T-cell (primary cell): ENCODE measurements at places on chromosomes 5 and 9. TPM values are rescaled to one million over a fixed set of nuclear protein-coding genes. Genes with fewer than 3 reads are reported as not detected.
A peak's percentile ranks its signal among the peaks of the same experiment; 100 is the strongest.

- DNase-seq = no peak
- no peak overlapping the region for H3K27ac ChIP-seq
- H3K4me1 ChIP-seq = peaks cover 17% of the 10 kb centered on the region
- no peaks in the 10 kb centered on the region for H3K27me3 ChIP-seq
Observed at GRCh38 chr9:121268851-121269641, 1.1 kb downstream of the GSN start.

DNA sequence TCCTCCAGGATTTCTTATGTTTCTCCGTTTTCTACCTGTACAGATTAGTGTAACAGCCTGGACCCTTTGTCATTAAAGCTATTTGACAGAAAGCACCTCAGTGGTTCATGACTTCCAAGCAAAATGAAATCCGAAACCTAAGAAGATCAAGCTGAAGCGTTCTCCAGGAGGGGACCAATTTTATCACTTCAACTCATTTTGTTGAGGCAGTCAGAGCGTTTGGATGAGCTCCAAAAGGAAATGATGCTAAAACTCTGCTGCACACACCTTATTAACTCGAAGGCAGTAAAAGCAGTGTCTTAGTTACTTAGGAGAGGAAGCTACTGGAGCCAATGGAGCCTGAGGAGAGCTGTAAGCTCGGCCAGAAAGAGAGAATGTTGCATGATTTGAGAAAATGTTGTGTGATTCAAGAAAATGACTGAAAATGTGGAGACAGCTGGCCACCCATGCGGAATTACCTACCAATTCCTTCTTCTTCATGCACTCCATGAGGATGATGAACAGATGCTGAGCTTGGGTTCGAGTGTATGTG is 346.7 kb upstream of the KLF9 start:
- H3K27me3 ChIP-seq = no peaks in the 10 kb centered on the region
- no peaks in the 10 kb centered on the region for H3K36me3 ChIP-seq
- no peak overlapping the region for H3K27ac ChIP-seq
- no peaks in the 10 kb centered on the region for H3K4me1 ChIP-seq

DNA sequence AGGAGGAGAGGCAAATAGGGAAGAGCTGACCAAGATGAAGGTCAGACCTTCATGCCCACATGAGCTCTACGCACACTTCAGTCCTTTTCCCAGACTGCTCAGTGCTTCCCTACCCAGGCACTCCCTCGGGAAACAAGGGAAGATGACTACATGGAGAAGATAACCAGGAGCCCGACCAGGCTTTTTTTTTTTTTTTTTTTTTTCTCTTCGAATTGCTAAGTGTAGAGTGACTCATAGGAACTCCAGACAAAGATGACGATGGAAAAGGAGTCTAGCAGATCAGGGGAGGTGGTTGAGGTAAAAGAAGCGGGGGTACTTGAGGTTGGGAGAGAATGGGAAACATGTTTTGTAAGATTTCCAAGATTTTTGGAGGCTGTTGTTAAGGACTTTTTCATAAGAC is 526.1 kb downstream of the BNC2 start:
- H3K36me3 ChIP-seq = no peaks in the 10 kb centered on the region
- H3K4me3 ChIP-seq = no peak overlapping the region
- H3K27me3 ChIP-seq = no peaks in the 10 kb centered on the region
- H3K4me1 ChIP-seq = no peaks in the 10 kb centered on the region
- no peak overlapping the region for H3K27ac ChIP-seq
- no peak for DNase-seq

GRCh38 chr5:52787600-52788504 is at the start of the genes ITGA1 and PELO:
ITGA1 (plus strand) TSS chr5:52787916; CDS start chr5:52788354, 438 bp downstream.
PELO (plus strand) TSS chr5:52787916; CDS start chr5:52800395, 12,479 bp downstream.
- no peak for DNase-seq
- H3K4me3 ChIP-seq = peak within 1 kb of the TSS; percentile 74
- no peaks in the 10 kb centered on the region for H3K27me3 ChIP-seq
- peak within 1 kb of the TSS; percentile 46 for H3K27ac ChIP-seq

DNA sequence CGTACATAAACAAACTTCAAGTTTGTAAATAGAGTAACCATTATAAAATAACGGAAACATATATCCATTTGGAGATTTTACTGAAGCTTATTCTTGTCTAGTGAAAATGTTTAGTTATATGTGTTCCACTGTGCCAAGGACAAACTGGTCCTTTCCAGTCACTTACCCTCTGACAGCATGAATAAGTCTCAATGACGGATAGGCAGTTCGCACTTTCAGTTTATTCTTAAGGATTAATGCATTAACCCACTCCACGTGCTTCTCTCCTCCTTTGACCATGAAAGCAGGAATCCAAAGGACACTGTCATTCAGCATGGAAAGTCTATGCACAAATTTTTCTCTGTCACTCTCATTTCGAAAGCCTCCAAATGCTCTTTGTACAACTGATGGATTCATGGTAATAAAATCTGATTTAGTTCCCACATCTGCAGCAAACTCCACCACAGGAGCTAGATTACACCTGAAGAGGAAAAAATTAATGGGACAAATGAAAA is 47.1 kb downstream of the ST8SIA4 start:
- DNase-seq = no peak
- H3K4me3 ChIP-seq = no peak overlapping the region
- no peak overlapping the region for H3K27ac ChIP-seq
- peaks cover 10% of the 10 kb centered on the region for H3K36me3 ChIP-seq

DNA sequence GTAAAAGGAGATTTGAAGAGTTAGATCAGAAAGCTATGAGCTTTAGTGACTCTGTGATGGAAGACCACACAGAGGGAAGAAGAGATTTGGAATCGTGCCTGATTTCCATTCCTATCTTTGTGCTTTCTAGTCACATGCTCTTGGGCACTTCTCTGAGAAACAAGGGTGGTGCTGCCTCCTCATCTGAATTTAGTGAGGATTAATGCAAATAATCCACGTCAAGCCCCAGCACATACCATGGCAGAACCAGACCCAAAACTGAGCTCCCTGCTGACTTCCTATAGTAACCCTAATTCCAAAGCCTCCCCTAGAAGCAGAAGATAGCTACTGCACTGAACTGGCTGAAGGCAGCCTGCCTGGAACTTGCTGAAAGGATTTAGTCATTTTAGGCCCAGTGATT is 17.7 kb downstream of the SLC45A2 start:
- H3K27ac ChIP-seq = no peak overlapping the region
- H3K4me1 ChIP-seq = no peaks in the 10 kb centered on the region
- no peak overlapping the region for H3K4me3 ChIP-seq
- DNase-seq = no peak
- H3K36me3 ChIP-seq = no peaks in the 10 kb centered on the region

- no peak overlapping the region for H3K4me3 ChIP-seq
- no peaks in the 10 kb centered on the region for H3K4me1 ChIP-seq
- DNase-seq = no peak
- no peak overlapping the region for H3K27ac ChIP-seq
- no peaks in the 10 kb centered on the region for H3K27me3 ChIP-seq
- H3K36me3 ChIP-seq = no peaks in the 10 kb centered on the region
Observed at GRCh38 chr5:33228149-33228548, 212.6 kb upstream of the TARS1 start.

DNA sequence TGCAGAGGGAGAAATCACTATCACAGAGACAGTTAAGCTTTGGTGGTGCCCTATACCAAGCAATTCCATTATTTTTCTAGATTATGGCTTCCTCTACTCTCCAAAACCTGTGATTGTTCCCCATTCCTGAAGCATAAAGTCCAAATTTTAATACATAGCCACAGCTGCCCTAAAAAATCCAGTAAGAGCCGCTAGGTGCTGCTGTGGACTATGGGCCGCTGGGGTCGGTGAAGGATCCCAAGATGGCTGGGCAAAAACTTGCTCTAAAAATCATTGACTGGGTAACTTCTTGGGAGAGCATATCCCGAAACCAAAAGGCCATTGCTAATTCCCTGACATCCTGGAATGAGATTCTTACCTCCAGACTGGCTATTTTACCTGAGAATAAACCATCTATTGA is 245.3 kb downstream of the NFIB start:
- no peaks in the 10 kb centered on the region for H3K36me3 ChIP-seq
- DNase-seq = no peak
- no peaks in the 10 kb centered on the region for H3K4me1 ChIP-seq
- no peaks in the 10 kb centered on the region for H3K27me3 ChIP-seq

DNA sequence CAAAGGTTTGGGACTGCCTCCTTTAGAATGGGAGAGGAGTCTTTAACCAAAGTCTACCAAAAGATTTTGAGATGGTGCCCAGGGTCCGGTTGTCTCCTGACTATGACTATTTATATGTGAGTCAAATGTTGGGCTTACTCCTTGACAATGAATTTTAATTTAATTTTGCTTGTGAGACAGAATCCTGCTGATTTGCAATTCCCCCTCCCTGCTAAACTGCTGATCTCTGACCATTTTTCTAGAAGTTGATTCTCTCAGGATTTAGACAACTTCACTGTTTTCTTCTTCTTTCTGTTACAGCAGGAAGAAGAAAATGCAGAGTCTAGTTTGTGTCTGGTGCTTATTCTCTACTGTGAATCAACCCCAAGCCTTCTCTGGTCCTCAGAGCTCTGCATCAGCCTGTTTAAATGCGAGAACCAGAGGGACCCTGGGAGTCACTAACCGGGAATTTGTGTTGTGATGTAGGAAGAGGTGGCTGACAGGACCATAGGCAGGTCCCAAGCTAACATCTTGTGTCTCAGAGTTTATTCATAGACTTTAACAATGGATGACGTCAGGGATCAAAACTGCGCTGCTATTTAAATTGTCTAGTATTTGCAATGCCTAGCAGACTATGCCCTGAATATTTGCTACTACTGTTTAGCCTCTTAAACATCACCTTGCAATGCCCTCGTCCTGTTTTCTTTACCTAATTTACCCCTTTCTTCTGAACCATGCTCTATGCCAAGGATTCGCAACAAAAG is 124.0 kb upstream of the TAF11L2 start:
- no peak for DNase-seq
- no peaks in the 10 kb centered on the region for H3K36me3 ChIP-seq
- no peaks in the 10 kb centered on the region for H3K4me1 ChIP-seq
- no peaks in the 10 kb centered on the region for H3K27me3 ChIP-seq
- H3K27ac ChIP-seq = no peak overlapping the region
- no peak overlapping the region for H3K4me3 ChIP-seq

- no peaks in the 10 kb centered on the region for H3K27me3 ChIP-seq
- H3K4me3 ChIP-seq = no peak overlapping the region
- no peak for DNase-seq
- H3K27ac ChIP-seq = no peak overlapping the region
Observed at GRCh38 chr5:109721741-109722140, 32.0 kb downstream of the MAN2A1 start.

- no peak overlapping the region for H3K4me3 ChIP-seq
- H3K36me3 ChIP-seq = no peaks in the 10 kb centered on the region
- H3K27ac ChIP-seq = no peak overlapping the region
- no peaks in the 10 kb centered on the region for H3K4me1 ChIP-seq
- DNase-seq = no peak
- H3K27me3 ChIP-seq = no peaks in the 10 kb centered on the region
Observed at GRCh38 chr5:108320231-108320630, 61.7 kb downstream of the FBXL17 start.

- H3K36me3 ChIP-seq = no peaks in the 10 kb centered on the region
- no peak overlapping the region for H3K27ac ChIP-seq
Observed at GRCh38 chr5:178108966-178109365, 4.4 kb upstream of the N4BP3 start.

DNA sequence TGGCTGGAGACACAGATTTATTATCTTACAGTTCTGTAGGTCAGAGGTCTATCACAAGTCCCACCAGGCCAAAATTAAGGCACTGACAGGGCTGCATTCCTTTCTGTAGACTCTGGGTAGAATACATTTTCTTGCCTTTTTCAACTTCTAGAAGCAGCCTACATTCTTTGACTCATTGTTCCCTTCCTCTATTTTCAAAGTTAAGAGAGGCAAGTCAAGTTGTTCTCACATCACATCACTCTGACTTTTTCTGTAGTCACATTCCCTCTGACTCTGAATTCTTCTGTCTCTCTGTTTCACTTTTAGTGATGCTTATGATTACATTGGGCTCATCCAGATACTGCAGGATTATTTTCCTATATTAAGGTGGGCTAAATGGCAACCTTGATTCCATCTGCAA is 119.0 kb downstream of the MELK start:
- H3K27ac ChIP-seq = no peak overlapping the region
- H3K4me1 ChIP-seq = no peaks in the 10 kb centered on the region
- no peak overlapping the region for H3K4me3 ChIP-seq
- no peak for DNase-seq
- peaks cover 6% of the 10 kb centered on the region for H3K27me3 ChIP-seq

GRCh38 chr5:132748522-132749000 is 1.3 kb downstream of the CCNI2 start:
- peaks cover 4% of the 10 kb centered on the region for H3K4me1 ChIP-seq
- no peak overlapping the region for H3K27ac ChIP-seq
- H3K4me3 ChIP-seq = no peak overlapping the region
- peaks cover 2% of the 10 kb centered on the region for H3K27me3 ChIP-seq
- no peak for DNase-seq
- peaks cover 5% of the 10 kb centered on the region for H3K36me3 ChIP-seq

The ANGPTL2 gene
- 0.10 TPM for total RNA-seq

The PCDHB16 gene
- not detected for total RNA-seq

The SPINK4 gene
- total RNA-seq = not detected

The SRD5A1 gene
- 12.7 TPM for total RNA-seq

The CATSPER3 gene
- total RNA-seq = 0.44 TPM

The FGD3 gene
- 293 TPM for total RNA-seq

The TLR4 gene
- 0.14 TPM for total RNA-seq

The DPH7 gene
- 52.5 TPM for total RNA-seq

The FYB1 gene
- 395 TPM for total RNA-seq

The CDH9 gene
- not detected for total RNA-seq

The CD180 gene
- total RNA-seq = 0.16 TPM

The PCDHB15 gene
- total RNA-seq = not detected

The ANAPC2 gene
- 141 TPM for total RNA-seq
